ENCODE measurements at places on chromosomes 11 and 22.

GRCh38 chr11:76284161-76284560 is 77.9 kb upstream of the WNT11 start:
- DNase-seq, result no peak

- DNase-seq, result peak; percentile 21
Measured at GRCh38 chr11:31809857-31810778, 1.0 kb downstream of the PAX6 start.

DNA sequence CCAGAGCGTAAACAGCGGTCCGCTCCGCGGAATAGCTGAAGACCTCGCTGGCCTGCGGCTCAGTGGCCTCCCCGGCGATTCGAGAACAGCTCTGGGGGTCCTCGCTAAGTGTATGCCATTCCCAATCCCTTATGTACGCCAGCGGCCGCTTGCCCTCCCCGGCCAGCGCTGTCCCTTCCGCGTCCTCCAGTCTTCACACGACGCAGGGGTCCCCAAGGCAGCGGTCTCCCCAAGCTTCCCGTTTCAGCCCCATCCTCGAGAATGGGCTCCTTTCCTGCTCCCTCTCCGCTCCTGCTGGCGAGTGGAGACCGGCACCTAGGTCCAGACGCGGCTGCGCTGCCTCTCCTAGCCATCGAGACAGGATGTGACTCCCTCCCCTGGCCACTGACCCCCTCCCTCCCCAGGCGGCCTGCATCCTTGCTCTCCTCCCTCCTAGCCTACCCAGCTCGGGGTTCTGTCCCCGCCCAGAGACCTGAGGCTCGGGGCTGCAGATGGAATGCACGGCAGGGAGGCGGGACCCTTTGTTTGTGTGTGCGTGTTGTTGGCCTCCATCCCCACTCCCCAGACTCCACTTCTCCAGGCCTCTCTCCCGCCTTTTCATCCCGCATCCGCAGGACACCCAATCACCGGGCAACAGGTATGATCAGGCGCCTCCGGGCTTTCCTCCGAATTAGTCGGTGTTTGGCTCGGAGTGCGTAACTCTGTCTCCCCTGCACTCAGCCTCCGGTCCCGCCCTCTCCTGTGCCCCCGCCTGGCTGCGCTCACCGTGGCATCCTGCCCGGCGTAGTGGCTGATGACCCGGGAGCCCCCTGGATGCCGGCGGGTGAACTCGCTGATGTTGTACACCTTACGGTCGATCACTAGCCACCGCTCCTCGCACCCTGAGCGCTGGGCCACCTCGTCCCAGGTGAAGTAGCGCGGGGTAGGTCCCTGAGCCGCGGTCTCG is 740 bp downstream of the FADS1 start:
- peak; percentile 48 for DNase-seq

GRCh38 chr11:92082652-92083051 is 142.0 kb upstream of the FAT3 start:
- DNase-seq, result no peak

DNA sequence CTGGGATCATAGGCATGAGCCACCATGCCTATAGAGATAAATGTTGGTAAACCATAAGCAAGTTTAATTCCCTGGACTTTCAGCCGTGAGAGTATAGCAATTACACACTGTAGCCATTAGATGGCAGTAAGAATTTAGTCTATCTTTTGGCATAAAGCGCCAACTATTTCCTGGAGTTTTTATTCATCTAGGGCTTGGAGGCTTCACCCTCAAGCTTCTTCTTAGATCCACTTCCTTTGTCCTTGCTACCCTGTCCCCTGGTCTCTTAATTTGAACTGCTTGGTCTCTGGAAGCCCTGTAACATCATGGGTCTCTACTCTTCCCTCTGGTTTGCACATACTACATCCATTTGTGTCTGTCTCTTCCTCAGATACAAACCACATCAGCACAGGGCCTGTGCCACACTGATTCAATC is 38.2 kb downstream of the OR10A6 start:
- DNase-seq, result peak; percentile 62

DNA sequence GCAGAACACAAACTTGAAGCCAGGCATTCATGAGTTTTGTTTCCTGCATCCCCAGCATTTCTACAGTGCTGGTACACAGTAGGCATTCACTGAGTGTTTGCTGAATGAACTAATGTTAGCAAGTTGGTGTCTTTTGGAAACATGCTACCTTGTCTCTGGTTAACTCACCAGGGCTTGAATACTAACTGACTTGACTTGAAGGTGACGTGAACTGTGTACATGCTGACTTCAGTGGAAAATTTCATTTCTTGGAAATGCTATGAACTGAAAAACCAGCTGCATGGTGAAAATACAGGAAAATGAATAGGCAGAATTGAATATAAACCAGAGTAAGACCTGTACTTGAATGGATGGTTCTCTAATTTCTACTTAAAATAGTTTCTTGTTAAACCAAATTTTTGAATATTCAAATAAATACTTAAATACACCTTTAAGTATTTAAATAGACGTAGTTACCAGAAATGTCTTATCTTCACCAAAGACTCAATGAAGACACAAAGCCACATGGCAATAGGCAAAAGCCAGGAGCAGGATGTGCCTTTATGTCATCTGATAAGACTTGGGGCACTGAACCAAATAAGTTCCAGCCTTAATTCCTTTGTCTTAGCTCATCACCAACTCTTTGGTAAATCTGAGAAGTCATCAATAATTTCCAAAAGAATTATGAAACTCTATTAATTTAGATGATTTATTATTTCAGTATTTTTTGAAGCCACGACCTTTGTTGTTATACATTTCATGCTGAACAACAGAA is 39.7 kb upstream of the POU2AF2 start:
- DNase-seq, result no peak

- DNase-seq, result peak; percentile 92
Measured at GRCh38 chr22:17928391-17928790, 96.0 kb downstream of the MICAL3 start.

GRCh38 chr11:65043881-65044501 is 3.0 kb downstream of the SAC3D1 start:
- no peak for DNase-seq

DNA sequence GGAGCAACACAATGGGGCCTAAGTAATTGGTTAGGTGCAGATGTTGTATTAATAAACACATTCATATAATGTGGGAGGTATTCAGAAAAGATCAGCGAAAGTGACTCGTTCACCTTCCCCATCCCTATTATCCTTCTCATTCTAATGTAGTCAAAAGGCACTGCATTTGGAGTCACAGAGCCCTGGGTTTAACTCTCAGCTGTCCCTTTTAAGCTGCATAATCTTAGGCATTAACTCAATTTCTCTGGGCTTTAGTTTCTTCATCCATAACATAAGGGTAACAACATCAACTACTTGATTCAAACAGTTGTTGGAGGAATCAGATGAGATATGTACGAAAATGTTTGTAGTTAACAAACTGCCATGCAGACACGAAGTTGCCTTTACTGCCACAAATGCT is 187.6 kb upstream of the PITPNB start:
- DNase-seq, result no peak

DNA sequence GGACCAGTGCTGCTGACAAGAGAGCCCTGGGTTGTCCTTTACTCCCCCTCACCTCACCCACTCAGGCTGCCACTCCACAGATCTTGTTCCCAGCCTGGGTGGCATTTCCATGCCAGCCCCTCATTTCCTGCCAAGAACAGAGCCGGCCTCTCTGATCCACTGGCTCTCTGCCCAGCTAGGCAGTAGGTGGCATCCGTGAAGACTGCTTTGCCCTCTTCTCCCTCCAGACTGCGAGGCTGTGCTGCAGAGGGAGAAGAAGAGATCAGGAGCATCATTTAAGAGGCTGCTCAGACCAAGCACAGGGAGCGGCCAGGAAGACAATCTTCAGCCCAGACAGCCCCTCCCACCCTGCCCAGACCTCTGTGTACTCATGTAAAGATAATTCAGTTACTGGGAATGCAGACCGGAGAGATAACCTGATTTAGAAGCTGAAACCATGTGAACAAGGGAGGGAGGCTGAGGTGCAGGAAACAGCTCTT is 126.9 kb upstream of the NCAM1 start:
- DNase-seq, result peak; percentile 27

DNA sequence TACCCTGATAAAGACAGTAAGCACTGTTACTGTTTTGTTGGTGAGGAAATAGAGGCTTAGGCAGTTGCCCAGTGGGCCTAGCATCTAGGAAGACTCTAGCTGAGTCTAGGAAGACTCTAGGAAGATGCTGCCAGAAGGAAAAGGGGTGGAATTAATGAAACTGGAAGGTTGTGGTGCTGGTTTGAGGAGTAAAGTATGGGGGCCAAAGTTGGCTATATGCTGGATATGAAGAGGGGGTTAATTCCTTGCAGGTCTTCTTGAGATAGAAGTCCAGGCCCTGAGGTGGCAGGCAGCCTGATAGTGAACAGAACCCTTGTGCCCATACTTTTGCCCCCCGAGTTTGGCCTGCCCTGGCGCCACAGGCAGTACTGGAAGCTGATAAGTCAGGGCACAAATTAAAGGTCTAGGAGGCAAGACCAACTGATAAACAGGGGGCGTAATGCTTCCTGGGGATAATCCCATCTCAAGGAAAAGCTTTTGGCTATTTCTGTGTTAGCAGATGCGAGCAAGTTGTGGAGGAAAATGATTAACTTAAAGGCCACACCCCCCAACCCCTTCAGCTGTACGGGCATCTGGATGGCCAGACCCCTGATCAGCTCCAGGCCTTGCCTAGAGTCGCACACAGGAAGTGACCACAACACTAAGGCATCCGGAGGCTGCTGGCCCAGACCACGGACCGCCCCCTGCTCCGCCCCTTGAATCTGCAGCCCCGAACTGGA is 3.1 kb downstream of the ILK start:
- DNase-seq, result peak; percentile 89
